ENCODE measurements at places on chromosomes 2 and 18. TPM values are rescaled to one million over a fixed set of nuclear protein-coding genes. Genes with fewer than 3 reads are reported as not detected.

The TBR1 gene
- total RNA-seq: 0.05 TPM

DNA sequence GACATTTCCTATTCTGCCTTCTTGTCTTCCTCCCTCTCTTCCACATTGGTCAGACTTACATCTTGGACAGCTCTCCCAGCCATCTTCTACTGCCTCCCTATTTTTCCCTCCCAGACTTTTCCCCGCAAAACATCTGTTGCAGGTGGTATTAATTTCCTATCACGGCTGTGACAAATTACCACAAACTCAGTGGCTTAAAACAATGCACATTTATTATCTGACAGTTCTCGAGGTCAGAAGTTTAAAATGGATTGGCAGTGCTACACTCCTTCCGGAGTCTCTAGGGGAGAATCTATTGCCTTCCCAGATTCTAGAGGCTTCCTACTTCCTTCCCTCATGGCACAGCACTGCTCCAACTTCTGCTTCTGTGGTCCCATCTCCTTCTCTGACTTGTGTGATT lies 33.3 kb downstream of the STRADB start:
- no peak overlapping the region for H3K27ac ChIP-seq
- DNase-seq: no peak
- H3K27me3 ChIP-seq: no peaks in the 10 kb centered on the region

The WNT10A gene
- 0.35 TPM for total RNA-seq

DNA sequence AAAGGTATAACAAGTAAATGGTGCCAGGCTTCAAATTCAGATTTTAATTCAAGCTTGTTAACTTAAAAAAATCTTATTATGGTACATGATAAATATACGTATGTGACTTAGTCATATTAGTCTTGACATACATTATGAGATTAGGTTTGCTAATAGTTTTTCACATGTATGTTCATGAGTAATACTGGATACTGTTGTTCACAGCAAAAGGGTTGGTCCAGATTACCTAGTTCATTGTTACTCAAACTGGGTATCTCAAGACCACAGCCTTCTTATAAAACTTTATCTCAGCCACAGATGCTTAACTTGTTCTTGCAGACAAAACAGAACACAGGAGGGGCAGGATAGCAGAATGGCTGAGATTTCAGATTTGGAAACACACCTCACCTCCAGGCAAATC lies 26.8 kb downstream of the VPS4B start:
- no peaks in the 10 kb centered on the region for H3K27me3 ChIP-seq
- H3K27ac ChIP-seq: no peak overlapping the region
- no peak overlapping the region for H3K4me3 ChIP-seq
- peaks cover 13% of the 10 kb centered on the region for H3K4me1 ChIP-seq
- DNase-seq: no peak
- H3K36me3 ChIP-seq: peaks cover 42% of the 10 kb centered on the region

The ARHGAP25 gene
- total RNA-seq: 126 TPM

The LOXHD1 gene
- total RNA-seq: 0.06 TPM

DNA sequence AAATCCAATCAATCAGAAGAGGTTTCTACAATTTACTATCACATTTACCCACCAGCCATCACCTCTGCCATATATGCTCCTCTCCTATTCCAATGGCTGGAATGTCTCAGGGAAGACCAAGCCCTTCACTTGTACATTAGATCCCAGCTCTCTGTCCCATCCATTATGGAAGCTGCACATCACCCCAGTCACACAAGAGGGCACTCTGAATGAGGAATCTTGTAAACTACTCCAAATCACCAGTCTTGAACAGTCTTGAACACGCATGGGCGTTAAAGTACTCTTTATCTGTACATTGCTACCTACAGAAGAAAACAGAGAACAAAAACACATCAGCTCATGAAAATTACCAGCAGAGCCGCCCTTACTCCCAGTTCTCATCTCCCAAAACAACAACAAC lies 38.7 kb downstream of the ZC3H8 start:
- H3K36me3 ChIP-seq: peaks cover 41% of the 10 kb centered on the region
- H3K27ac ChIP-seq: no peak overlapping the region
- no peak overlapping the region for H3K4me3 ChIP-seq
- H3K27me3 ChIP-seq: no peaks in the 10 kb centered on the region
- H3K4me1 ChIP-seq: no peaks in the 10 kb centered on the region

DNA sequence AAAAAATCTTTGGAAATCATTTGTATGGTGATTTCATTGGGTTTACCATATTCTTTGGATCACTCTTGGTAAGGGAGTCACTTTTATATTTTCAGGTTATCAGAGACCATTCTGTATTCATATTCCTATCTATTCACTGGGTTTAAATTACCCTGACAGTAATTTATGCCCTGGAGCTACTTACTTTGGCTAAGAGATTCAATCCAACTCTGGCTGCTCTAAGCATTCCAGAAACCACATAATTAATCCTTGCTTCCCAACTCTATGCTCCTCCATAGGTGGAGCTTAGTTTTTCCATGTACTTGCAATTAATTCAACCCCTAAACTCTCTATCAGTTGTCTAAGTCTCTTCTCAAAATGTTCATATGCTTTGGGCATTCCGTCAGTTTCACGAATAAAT lies 336.3 kb downstream of the AGPS start:
- no peak overlapping the region for H3K27ac ChIP-seq
- no peak for DNase-seq
- no peaks in the 10 kb centered on the region for H3K36me3 ChIP-seq
- H3K4me1 ChIP-seq: peaks cover 9% of the 10 kb centered on the region
- H3K27me3 ChIP-seq: peaks cover 72% of the 10 kb centered on the region

GRCh38 chr2:203722411-203722810 lies 16.0 kb downstream of the CD28 start:
- no peak overlapping the region for H3K4me3 ChIP-seq
- DNase-seq: no peak
- peaks cover 70% of the 10 kb centered on the region for H3K4me1 ChIP-seq
- no peak overlapping the region for H3K27ac ChIP-seq
- peaks cover 42% of the 10 kb centered on the region for H3K36me3 ChIP-seq

DNA sequence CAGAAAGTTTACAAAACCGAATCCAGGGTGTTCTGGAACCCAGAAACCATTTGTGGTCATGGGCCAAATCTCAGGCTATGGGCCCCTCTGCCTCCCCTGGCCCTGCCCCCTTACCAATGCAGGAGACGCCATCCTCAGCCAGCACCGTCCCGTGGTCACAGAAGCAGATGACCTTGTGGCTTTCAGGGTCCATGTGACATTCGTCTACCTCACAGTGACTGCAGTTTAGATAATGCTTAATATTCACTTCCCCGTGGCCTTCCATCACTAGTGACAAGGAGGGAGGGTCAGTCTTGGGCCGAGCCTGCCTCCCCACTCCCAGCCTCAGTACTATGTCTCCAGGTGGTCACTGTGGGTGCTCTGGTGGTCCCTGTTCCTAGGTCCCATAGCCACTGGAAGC lies 111.6 kb downstream of the CLIP4 start:
- no peak for DNase-seq
- no peak overlapping the region for H3K27ac ChIP-seq
- no peaks in the 10 kb centered on the region for H3K36me3 ChIP-seq
- H3K27me3 ChIP-seq: peaks cover 21% of the 10 kb centered on the region

- H3K4me3 ChIP-seq: no peak overlapping the region
- no peaks in the 10 kb centered on the region for H3K27me3 ChIP-seq
- peaks cover 47% of the 10 kb centered on the region for H3K36me3 ChIP-seq
- H3K4me1 ChIP-seq: peaks cover 89% of the 10 kb centered on the region
- H3K27ac ChIP-seq: peak overlapping the region; percentile 45
These were observed 14.7 kb downstream of the ARHGAP25 start for GRCh38 chr2:68749345-68749744.

GRCh38 chr18:79644006-79644665 lies 35.5 kb upstream of the CTDP1 start:
- peak; percentile 76 for DNase-seq
- peaks cover 3% of the 10 kb centered on the region for H3K4me1 ChIP-seq
- H3K36me3 ChIP-seq: no peaks in the 10 kb centered on the region
- no peak overlapping the region for H3K4me3 ChIP-seq
- H3K27ac ChIP-seq: no peak overlapping the region
- peaks cover 11% of the 10 kb centered on the region for H3K27me3 ChIP-seq

DNA sequence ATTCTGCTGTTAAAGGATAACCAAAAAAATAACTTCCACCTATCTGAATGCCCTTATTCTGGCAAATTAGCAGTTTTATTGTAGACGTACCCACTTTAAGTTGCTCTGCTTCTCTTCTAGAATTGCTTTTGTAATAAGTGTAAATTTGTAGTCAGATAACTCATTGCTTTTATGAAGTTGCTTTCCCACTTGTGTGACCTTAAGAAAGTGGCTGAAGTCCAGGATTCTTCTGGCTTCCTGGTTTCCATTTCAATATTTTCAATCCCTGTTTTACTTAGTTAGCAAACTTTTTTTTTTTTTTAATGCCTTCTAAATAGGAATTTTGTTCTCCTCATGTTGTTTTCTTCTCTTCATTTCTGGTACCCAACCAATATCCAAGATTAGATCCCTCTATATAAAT lies 59.8 kb downstream of the GLS start:
- peaks cover 2% of the 10 kb centered on the region for H3K36me3 ChIP-seq
- H3K27ac ChIP-seq: no peak overlapping the region
- no peak for DNase-seq
- no peaks in the 10 kb centered on the region for H3K27me3 ChIP-seq
- H3K4me3 ChIP-seq: no peak overlapping the region
- no peaks in the 10 kb centered on the region for H3K4me1 ChIP-seq

DNA sequence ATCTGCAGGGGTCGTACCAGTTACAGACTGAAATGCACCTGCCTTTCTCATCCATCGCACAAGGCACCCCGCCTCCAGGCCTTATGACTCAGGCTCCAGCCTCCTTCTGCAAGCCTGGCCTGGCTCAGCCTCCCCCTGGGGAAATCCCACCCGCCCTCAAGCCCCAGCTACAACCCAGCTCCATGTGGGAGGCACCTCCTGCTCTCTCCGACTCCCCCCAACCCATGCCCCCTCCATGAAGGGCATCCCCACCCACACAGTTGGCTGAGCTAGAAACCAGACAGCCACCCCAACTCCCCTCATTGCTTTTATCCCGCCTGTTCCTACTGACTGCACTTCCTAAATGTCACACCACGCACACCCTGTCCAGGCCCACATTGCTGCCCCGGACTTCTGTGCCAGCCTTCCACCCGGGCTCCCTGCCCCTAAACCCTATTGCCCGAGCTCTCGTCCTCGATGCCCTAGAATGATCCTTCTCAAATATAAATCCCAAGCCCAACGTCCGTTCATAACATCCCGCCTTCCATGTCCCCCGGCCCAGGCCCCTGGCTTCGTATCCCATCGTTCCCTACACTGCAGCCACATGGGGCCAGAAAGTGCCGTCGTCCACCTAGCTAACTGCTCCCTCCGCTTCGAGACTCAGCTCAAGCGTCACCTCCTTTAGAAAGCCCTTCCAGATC lies 9.9 kb downstream of the DNMT3A start:
- no peak overlapping the region for H3K27ac ChIP-seq
- H3K36me3 ChIP-seq: peaks cover 15% of the 10 kb centered on the region
- H3K4me3 ChIP-seq: no peak overlapping the region
- no peaks in the 10 kb centered on the region for H3K27me3 ChIP-seq
- DNase-seq: no peak

DNA sequence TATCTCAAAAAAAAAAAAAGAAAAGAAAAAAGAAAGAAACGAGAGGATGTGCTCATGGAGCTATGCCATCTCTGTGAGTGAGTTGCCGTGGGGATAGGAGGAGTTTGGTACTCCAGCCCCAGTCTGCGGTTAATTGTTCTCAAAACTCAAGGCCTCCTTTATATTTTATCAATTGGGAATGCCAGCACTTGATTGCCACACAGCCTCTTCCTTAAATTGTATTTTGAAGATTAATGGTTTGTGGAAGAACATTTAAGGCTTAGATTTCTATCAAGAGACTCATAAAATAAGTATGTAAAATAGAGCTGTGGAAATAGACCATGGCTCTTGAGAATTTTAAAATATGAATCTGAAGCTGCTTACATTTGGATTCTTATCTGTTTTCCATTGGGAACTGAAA lies 29.8 kb downstream of the KCNE4 start:
- no peaks in the 10 kb centered on the region for H3K27me3 ChIP-seq
- H3K4me1 ChIP-seq: no peaks in the 10 kb centered on the region
- H3K4me3 ChIP-seq: no peak overlapping the region
- DNase-seq: no peak
